ENCODE measurements at places on chromosomes 4 and X.

DNA sequence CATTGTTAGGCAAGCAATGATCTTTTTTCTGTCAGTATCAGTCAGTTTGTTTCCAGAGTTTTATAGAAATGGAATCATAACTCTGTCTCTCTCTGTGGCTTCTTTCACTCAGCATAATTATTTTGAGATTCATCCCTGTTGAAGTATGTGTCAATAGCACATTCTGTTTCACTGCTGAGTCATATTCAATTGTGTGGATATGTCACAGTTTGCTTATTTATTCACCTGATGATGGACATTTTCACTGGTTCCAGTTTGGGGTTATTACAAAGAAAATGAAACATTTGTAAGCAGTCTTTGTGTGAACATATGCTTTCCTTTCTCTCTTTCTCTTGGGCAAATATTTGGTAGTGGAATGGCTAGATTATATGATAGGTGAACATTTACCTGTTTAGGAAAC, 10.2 kb upstream of the ZNF718 start:
- no peak for DNase-seq

DNA sequence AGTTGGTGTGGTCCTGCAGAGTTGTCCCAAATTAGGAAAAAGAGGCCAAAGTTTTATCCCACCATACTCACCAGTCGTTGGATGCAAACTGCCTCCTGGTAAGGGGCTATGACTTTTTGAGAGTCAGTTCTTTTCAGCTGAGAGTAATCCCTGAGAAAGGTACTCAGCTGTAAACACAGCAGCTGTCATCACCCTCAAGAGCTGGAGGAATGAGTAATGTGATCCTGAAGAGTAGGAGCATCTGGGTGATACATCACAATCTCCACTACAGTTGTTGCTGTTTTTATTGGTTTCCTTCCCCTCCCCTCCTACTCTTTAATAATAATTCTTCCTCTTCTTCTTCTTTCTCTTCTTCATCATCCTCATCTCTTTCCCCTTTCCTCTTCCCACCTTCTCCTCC, 5.7 kb downstream of the MAGEE1 start:
- no peak for DNase-seq

DNA sequence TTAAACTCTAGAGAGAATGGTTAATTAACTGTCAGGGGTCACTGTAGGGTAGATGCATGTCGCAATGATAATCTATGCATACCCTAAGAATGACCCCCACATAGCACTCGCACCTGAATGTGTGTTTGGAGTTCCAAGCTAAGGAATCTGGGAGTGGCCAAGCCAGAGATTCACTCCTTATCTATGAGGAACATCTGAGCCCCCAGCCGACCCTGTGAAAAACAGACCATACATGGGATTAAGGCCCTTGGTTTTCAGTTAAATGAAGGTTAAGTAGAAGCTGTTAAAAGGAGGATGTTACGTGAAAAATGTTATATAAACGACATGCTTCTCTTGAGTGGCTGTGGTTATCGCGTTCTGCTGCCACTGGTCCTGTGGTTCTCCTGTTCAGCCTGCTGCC, 147.2 kb downstream of the RELL1 start:
- DNase-seq, result no peak

- no peak for DNase-seq
Observed at GRCh38 chrX:7941390-7942042, 14.3 kb upstream of the PNPLA4 start.

DNA sequence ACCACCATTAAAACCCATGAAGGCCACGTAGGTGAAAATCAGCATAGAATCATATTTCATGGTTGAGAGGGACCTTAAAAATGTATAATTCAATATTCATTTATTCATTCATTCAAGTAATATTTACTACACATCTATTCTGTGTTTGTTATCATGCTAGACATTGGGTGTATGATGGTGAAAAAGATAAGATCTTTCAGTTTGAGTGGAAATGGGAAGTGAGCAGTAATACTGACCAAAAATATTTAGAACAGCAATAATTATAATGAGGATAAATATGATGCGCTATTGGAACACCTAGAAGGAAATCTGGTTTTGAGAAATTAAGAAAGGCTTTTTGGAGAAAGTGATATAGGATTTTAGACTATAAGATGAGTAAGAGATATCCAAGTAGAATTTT, 28.0 kb downstream of the DKK2 start:
- DNase-seq, result no peak

DNA sequence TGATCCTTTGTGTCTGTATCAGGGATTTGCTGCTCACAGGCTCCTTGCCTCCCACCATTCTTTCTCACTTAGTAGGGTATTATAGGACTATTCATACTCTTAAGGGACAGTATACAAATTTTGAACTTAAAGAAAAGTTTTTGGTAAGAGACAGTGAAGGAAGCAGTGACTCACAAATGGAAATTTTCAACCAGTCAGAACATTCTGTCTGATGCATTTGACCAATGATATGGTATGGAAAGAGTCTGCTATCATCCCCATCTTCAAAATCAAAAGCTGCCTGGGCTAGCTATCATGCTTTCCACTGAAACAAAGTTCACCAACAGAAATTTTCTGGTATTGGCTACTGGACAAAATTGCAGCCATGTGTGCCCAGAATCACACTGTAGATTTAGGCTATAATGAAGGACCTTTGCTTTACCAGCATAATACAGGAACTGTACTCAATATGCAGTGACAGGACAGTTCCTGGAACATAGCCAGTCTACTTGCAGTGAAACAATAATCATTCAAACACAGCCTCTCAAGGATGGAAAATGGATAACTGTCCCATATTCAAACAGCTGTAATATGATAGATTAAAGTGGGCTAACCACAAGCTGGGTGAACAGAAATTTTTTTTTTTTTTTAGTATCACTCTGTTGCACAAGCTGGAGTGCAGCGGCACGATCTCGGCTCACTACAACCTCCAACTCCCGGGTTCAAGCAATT, 109.0 kb upstream of the ACSL4 start:
- no peak for DNase-seq

DNA sequence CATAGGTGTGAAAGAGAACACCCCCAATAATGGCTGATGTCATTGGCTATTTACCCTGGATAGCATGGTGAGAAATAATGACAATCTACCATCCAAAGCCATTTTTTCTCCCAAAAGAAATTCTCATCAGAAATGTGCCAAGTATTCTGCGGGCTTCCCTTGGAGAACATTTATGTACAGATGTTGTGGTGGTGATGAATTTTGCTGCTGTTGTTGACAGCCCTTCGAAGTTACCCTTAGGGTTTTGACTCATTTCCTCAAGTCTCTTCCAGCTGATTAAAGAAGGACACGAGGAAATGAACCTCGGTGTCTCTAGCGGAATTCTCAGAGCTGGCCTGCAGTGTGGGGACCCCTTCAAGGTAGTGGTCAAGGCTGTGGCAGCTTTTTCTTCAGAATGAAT, 3.4 kb downstream of the KIT start:
- DNase-seq, result no peak

DNA sequence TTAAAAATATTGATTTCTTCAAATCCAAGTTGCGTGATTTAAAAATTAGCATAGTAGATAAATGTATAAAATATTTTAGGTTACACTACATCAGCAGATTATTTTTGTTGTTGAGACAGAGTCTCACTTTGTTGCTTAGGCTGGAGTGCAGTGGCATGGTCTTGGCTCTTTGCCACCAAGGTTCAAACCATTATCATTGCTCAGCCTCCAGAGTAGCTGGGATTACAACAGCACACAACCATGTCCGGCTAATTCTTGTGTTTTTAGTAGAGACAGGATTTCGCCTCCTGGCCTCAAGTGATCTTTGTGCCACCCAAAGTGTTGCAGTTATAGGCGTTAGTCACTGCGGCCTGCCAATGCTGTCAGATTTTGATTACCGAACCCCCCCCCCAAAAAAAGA, 1390.5 kb upstream of the TENM3 start:
- DNase-seq, result no peak

- DNase-seq, result no peak
Observed at GRCh38 chr4:27000122-27000521, 139.5 kb downstream of the STIM2 start.

GRCh38 chrX:68686097-68686977, 38.9 kb downstream of the STARD8 start:
- DNase-seq, result no peak

DNA sequence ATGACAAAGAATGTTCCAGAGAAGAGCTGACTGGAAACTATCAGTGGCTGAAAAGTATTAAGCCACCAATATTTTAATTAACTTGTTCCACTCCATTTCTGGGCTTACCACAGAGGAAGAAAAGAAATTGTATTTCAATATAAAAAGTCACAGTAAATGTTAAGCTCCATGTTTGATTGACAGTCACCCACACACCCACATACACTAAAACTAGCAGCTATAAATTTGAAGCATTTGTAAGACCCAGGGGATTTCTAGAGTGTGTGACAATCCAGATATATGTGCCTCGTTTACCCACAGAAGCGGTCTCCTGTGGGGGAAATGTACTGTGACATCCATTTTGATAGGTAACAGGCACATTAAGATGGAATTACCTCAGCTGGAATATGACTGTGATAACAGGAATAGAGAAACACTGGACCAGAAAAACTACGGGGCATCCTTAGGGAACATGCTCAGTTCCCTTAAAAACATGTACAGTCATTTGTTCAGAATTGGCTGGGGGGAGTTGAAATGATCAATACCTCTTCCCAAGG, 39.0 kb upstream of the RASGEF1B start:
- no peak for DNase-seq

- DNase-seq, result no peak
Observed at GRCh38 chr4:110801591-110801990, 178.7 kb upstream of the PITX2 start.

DNA sequence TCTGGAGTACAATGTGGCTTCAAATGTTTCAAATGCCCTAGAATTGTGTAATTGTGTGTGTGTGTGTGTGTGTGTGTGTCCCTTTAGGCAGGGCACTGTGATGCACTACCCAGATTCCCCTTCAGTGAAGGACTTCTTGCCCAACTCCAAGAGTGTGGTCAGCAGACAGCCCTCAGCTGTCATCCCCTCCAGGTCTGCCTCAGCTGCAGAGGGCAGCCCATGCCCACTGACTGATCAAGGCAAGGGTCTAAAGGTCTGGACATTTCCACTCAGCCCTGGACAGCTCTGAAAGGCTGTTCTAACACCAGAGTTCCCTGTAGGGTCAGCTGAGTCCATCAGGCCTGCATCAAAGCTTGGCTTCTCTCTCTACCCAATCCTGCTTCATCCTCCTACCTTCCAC, 83.9 kb upstream of the USP9X start:
- no peak for DNase-seq

DNA sequence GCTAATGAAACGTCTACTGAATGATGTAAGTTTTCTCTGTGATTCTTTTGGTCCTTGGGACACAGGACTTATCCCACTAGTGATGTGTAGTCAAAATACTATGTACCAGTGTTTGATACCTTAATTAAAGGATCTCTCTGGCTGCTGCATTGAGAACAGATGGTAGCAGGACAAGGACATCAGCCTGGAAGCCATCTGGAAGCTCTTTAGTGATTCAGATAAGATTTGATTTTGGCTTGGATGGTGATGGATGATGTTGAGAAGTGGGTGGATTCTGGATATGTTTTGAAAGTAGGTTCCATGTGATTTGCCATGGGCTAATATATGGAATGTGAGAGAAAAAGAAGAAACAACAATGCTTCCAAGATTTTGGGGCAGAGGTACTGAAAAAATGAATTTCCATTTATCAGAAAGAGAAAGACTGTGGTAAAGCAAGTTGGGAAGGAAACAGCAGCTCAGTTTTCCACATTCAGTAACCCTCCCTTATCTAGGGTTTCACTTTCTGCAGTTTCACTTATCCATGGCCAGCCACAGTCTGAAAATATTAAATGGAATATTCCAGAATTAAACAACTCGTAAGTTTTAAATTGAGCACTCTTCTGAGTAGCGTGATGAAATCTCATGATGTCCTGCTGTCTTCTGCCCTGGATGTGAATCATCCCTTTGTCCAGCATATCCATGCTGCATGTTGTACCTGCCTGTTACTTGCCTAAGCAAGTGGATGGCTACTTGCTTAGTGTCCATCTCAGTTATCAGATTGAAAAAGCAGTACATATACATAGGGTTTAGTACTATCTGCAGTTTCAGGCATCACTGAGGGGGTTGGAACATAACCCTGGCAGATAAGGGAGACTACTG, 15.6 kb downstream of the CD38 start:
- DNase-seq, result no peak

DNA sequence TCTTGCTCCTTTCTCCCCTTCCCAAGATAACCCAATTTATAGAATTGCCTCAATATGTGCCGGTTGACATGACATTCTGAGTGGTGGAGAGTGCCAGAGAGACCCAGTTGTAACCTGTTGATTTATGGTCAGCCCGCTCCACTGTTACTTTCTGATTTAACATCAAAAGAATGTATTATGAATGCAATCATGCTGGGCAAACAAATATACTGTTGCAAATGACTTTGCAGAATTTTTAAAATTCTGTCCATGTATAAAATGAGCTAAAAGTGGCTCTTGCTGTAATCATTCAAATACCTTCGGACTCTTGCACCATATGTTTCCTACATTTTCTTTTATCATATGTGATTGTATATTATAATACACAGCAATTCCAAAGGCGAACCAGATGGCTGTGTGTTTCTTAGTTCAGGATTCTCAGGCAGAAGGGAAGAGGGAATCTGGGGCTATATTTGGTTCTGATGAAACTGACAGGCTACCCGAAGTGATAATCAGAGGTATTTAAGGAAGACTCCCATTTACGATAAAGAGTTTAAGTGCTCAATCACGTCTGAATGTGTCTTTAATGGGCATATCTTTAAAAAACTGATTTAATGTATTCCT, 131.7 kb downstream of the CLCN4 start:
- DNase-seq, result no peak

GRCh38 chr4:15765910-15766697, 12.0 kb upstream of the CD38 start:
- no peak for DNase-seq

GRCh38 chrX:155188786-155189185, 27.5 kb upstream of the VBP1 start:
- DNase-seq, result no peak

- no peak for DNase-seq
Observed at GRCh38 chr4:108052558-108053120, 63.0 kb downstream of the HADH start.

- DNase-seq, result no peak
Observed at GRCh38 chrX:40465735-40466551, 114.8 kb upstream of the ATP6AP2 start.

- no peak for DNase-seq
Observed at GRCh38 chr4:24914460-24914859, 1.6 kb upstream of the CCDC149 start.

DNA sequence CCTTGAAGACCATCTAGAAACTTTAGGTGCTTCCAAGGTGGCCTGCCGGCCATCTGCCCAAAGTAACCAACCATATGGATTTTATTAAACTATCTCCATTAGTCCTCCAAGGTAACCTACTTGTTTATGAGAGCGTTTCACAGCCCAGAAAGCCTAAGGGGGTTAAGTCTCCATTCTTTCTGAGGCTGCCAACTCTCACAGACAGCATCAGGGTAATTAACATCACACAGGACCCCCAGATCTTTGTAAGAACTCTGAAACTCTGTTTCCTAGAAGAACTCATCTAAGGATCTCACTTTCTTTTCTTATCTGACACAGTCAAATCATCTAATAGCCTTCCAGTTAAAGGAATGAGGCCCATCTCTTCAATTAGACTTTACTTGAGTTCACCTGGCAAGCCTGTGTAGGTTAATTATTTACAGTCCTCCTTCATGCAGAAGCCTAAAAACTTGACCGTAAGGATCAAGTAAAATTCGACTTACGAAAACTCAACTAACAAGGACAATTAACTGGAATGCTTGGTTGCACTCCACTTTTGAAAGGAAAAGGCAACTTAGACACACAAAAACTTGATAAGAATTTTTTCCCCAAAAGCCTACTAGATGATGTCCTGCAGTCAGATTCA, 252.5 kb downstream of the GRIA3 start:
- DNase-seq, result no peak
